ENCODE measurements at places on chromosomes 5 and 9.

DNA sequence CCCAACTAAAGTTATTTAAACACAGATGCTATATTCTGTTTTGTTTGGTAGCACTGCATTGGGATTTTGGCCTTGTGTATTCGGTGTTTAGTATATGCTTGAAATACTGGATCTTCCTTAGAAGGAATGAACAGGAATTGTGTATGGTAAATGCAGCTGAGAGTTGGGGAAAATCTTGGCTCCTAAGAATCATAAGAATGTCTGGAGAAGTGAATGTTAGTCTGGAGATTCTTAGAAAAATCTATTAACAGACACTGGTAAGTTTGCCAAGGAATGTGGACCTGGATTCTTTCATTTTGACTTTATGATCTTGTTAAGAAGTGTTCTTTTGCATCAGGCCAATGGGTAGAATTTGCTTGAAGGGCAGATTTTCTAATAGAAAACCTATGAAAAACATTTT is 38.9 kb downstream of the SNX30 start:
- DNase-seq: no peak

- DNase-seq: no peak
Measured at GRCh38 chr9:3976865-3977613, 322.8 kb downstream of the GLIS3 start.

GRCh38 chr5:149881874-149882273 is 62.7 kb downstream of the PDE6A start:
- no peak for DNase-seq

DNA sequence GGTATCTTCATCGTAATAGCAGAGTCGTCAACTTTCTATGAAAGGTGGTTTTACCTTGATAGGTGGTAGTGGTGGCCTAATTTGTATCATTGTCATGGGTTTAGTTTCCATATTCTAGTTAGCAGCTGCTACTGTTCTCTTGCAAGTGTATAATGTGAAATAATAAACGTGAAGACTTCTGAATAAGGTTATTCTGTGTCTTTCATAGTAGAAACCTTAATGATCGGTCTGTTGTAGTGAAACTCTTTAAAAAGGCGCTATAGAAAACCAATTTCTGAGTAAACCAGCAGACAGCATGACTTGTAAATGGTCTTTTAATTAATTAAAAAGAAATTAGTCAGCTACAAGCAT is 1.6 kb downstream of the SET start:
- DNase-seq: no peak

- no peak for DNase-seq
Measured at GRCh38 chr9:520302-520701, 305.6 kb downstream of the DOCK8 start.

- peak; percentile 74 for DNase-seq
Measured at GRCh38 chr5:159341906-159342310, 11.6 kb upstream of the IL12B start.

GRCh38 chr5:54443270-54443669 is 12.2 kb upstream of the HSPB3 start:
- peak; percentile 45 for DNase-seq

DNA sequence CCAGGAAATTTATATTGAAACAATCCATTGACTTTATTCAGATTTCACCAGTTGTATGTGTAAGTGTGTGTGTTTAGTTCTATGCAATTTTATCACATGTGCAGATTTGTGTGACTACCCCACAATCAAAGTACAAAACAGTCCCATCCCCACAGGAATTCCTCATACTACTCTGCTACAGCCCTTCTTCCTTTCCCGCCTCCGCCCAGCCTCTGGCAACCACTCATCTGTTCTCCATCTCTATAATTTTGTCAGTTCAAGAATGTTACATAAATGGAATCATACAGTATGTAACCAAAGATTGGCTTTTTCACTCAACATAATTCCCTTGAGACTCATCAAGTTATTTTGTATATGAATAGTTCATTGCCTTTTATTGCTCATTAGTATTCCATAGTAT is 289.1 kb downstream of the GADD45G start:
- no peak for DNase-seq

DNA sequence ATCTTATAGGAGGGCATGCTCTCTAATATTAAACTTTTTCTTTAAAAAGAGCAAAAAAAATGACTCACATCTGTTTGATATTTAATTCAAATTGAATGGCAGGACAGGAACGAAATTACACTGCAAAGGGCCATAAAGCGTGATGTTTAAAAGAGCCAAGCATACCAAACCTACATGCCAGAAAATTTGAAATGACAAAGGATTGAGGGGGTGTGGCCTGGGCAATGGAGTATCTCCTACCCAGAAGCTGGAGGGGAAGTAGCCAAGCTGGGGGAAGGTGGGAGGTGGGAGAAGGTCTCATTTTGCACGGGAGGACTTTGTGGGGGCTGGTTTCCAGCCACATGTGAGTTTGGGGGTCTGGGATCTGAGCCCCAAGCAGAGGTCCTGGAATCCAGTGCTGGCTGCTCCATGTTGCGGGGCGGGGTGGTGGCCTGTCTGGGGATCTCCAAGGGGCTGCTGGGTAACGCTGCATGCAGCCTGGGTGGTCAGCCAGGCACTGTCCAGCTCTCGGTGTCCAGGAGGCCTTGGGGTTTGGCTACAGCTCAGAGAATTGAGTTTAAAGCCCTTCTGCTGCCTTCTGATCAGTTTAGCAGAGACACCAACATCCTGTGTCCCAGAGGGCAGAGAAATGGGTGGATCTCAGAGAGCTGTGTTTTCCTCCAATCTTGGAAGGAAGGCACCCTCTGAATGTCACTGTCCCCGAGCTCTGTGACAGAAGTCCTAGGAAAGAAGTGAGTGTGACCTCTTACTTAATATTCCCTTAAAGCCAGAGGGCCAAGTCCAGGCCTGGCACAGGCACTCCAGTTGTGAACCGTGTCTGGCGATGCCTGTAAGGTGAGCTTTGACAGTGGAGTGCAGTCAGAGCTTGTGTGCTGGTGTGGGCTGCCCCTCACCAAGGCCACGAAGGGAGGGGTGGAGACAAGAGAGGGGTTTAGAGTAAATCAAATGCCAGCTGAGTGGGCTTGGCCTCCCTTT is 7.6 kb downstream of the DCANP1 start:
- DNase-seq: no peak

DNA sequence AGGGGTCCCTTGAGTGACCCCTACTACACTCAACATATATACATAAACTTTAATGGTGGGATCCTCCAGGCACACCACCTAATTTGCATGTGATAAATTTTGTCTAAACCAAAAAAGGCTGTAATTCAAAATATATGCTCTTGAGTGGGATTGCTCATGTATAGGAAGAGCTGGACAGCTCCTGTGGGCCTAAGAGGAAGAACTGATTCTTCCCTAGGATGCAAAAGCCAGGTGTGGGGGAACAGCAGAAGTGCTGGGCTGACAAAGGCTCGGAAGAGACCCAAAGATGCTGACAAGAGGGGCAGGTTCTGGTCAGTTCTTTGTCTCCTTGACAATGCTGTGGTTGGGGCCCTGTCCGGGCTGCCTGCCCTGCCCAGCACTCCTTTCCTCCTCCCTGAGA is 43.9 kb downstream of the PCDH1 start:
- no peak for DNase-seq

DNA sequence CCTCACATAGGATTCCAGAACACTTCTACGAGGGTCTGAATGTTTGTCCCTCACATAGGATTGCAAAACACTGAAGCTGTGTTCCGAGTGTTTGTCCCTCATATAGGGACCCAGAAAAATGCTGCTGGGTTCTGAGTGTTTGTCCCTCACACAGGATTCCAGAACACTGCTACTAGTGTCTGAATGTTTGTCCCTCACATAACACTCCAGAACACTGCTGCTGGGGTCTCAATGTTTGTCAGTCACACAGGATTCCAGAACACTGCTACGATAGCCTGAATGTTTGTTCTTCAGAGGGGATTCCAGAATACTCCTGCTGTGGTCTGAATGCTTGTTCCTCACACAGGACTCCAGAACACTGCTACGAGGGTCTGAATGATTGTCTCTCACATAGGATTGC is 218.7 kb downstream of the FOXD4L6 start:
- no peak for DNase-seq

DNA sequence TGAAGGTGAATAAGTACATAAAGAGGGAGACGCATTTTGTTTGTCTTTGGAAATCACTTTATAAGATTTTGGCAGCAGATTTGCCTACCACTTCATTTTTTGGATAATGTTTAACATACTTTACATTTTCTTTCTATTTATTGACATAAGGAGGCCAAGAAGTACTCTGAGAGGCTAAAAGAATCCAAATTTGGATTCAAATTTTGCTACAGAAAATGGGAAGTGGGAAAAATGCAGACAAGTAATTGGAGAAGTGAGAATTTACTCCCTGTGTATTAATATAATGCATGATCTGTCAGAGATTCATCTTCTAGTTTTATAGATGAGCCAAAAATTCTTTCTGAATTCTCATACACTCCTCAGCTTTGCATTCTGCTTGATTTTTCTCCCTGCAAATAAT is 411.2 kb upstream of the CTNND2 start:
- DNase-seq: no peak

DNA sequence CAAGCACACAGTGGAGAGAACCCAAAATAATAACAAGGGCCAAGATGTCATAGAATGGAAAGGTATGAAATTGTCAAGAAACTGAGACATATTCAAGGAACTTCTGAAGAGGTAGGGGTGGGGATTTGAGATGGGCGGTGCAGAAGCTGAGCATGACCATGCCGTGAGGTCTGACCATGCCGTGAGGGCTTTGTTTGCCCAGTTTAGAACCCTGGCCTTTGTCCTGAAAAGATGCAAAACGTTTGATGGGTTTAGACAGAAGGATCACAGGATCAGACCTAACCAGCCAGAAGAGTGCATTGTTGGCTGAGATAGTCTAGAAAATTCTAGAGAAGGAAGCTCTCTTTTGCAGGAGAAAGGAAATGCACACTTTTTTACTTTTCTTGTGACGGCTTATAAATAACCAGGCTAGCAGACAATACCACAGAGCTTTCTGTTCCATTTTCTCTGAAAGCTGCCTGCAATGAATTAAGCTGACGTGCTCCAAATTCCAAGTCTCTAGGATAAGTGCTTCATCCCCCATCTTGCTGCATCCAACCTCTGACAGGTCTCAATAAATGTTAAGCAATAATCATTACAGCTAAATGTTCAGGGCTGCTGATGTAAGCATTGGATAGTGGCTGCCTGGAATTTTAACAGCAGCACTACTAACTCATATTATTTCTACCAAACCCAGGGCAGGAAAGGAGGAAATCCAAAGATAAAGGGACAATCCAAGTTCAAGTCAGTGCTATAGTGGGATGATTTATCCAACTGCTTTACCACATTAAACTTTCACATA is 110.9 kb upstream of the IL6ST start:
- DNase-seq: peak; percentile 85

- DNase-seq: no peak
Measured at GRCh38 chr9:93033531-93033930, 25.0 kb upstream of the SUSD3 start.

DNA sequence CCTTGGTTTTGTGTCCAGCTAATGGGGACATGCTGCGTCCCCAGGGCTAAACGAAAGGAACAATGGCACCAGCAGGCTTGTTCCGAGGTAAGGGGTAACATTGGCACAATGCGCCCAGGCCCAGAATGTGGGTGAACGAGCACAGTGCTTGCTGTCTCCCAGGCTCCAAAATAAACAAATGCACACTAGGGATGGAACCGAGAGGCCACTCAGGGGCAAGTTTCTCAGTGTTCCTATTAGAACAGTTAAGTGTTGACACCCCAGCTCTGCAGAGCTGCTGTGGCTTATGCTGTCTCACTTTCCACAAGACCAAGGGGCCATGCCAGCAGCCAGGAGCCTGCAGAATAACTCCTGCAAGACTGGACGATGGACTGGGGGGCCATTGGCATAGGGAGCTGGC is 492.4 kb downstream of the GADD45G start:
- no peak for DNase-seq

GRCh38 chr9:116278326-116278725 is 124.7 kb downstream of the PAPPA start:
- DNase-seq: no peak

DNA sequence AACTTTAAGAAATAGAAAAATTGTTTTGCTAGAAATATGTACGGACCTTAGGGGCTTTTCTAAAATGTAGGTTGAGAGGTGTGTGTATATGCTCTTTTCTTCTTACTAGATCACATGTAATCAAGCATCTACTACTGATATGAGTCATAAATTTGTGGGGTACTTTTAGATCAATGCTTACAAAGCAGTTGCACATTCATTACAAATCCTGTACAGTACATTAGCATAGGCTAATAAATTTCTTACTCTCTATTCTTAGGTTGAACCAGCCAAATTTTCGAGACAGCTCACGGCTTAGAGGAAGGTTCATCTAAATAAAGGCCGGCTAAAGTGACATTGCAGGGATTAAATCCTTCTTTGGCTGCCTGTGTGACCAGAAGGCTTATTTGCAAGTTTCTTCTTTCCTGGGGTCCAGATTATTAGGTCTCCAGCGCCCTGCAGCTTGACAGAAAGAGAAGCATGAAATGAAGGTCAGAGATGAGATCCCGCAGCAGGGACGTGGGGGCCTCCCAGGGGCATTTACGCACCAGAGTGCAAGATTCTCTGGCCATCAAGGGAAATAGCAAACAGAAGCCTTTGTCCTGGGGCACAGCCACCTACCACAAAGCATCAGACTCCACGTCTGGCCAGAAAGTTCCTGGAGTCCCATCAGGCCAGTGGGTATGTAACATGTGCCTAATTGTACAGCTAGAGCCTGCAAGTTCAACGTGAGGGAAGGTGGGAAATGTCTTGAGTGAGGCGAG is 53.0 kb downstream of the NIM1K start:
- no peak for DNase-seq

GRCh38 chr9:118367383-118367782 is 663.2 kb downstream of the TLR4 start:
- DNase-seq: no peak

DNA sequence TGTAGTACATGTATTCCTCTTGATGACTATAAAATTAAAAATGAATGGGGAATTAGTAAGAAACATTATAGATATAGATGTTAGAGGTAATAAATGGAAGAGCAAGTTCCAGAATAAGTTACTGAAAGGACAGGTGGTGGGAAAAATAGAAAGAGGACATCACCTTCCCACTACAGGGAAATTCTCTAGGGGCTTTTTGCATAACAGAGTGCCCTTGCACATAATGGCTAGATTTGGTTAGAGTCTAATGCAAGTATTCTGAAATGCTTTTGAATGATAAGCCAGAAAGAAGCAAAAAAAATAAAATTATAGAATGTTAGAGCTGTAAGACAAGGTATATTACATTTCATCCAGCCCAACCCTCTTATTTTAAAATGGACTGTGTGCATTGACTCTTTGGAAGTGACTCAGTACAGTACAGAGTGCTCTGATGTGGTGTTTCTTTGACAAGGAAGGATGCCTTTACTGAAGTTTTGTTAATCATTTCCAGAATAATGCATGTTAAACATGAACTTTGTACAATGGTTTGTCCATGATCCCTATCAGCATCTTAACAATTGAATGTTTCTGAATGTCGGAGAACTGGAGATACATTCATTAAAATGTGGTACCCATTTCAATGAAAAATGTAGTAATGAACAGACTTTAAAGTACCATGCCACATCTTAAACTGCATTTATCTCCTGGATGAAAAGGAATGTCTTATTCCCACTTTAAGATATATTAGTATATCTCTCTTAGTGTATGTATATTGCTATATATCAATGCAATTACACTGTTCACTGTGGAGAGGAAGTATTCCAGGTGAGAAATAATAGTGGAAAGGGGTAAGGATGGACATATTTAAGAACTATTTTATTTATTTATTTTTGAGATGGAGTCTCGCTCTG is 391.1 kb downstream of the ADGRV1 start:
- DNase-seq: no peak

Measured in pons (tissue), 1 donor.